ENCODE measurements at places on chromosomes 16 and 17. TPM values are rescaled to one million over a fixed set of nuclear protein-coding genes. Genes with fewer than 3 reads are reported as not detected.

The TBC1D3K gene
- total RNA-seq = 0.31 TPM

The GAST gene
- total RNA-seq = not detected

The ESRP2 gene
- not detected for total RNA-seq

The CIITA gene
- 0.31 TPM for total RNA-seq

The RHBDL3 gene
- 2.5 TPM for total RNA-seq

The LYRM1 gene
- total RNA-seq = 49.8 TPM

The IGFBP4 gene
- total RNA-seq = 7.8 TPM

The KRT15 gene
- total RNA-seq = not detected

The C17orf107 gene
- total RNA-seq = 3.8 TPM

The RBBP6 gene
- 98.9 TPM for total RNA-seq

The NOTUM gene
- total RNA-seq = 0.63 TPM

Data from parietal lobe (tissue), 2 donors.